Activated CD4-positive, alpha-beta T cell treated with anti-CD3 and anti-CD28 coated beads, Interleukin-2, amount 50 U/mL, for 1 hour (primary cell): ENCODE measurements at places on chromosomes 1 and 21.

DNA sequence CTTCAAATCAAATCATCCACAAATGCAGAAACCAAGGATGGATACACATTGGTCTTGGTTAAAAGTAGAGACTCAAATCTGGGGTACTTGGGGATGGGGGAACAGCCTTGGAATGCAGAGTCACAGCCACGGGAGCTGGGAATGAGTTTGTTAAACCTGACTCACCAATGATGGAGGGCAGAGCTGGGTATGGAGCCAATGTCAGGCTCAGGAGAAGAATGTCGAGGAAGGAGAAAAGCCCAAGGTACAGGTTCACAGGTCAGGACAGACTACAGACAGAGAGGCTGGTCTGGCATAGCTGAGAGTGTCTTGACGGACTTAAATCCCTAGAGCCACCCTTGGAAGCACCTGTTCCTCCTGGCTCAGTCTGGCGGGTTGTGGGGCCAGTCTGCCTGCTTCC is 237.6 kb downstream of the NTNG1 start:
- DNase-seq = no peak

DNA sequence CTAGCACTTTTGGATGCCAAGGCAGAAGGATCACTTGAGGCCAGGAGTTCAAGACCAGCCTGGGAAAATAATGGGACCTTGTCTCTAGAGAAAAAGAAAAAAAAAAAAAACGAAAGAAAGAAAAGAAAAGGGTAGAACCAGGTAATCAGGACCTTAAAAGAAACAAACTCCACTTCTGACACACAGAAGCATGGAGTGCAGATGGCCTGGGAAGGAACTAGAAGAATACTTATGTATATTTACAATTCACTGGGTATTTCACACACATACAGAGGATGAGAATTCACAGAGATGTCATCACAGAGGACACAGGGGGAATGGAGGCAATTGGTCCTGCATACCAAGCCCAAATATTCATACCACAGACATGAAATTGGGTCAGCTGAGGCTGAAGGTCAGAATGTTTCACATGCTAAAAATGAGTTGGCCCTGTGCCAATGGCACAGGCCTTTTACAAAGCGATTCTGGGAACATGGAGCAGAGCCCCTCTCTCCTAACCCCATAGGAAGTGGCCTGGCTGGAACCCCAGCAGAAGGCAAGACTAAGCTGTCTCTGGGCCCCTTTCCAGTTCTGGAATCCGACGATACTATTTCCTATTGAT is 4.4 kb downstream of the B4GALT3 start:
- DNase-seq = no peak

GRCh38 chr1:169044296-169044695 is 62.2 kb upstream of the ATP1B1 start:
- DNase-seq = no peak

DNA sequence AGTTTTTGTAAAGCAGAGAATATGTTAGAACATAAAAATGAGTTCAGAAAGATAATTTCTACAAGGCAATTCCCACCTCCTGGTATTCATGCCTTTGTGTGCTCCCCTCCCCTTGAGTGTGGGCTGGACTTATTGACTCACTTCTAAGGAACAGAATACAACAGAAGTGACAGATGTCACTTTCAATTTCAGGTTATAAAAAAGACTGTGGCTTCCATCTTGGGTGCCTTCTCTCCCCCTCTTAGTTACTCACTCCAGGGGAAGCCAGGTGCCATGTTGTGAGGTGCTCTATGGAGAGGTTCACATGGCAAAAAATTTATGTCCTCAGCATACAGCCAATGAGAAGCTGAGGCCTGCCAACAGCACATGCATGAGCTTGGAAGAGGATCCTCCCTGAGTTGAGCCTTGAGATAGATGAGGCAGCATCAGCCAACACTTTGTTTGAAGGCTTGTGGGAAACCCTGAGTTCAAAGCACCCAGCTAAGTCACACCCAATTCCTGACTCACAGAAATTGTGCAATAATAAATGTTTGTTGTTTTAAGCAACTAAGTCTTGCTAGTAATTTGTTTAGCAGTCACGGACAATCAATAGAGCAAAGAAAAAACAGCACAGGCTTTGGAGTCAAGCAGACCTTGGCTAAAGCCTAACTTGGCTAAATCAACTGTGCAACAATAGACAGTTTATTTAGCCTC is 73.5 kb upstream of the NGF start:
- no peak for DNase-seq

- DNase-seq = peak; percentile 31
These were observed 18.0 kb downstream of the KIAA0319L start for GRCh38 chr1:35539073-35539823.
